ENCODE measurements at places on chromosomes 16 and 17.
A peak's percentile ranks its signal among the peaks of the same experiment; 100 is the strongest.

DNA sequence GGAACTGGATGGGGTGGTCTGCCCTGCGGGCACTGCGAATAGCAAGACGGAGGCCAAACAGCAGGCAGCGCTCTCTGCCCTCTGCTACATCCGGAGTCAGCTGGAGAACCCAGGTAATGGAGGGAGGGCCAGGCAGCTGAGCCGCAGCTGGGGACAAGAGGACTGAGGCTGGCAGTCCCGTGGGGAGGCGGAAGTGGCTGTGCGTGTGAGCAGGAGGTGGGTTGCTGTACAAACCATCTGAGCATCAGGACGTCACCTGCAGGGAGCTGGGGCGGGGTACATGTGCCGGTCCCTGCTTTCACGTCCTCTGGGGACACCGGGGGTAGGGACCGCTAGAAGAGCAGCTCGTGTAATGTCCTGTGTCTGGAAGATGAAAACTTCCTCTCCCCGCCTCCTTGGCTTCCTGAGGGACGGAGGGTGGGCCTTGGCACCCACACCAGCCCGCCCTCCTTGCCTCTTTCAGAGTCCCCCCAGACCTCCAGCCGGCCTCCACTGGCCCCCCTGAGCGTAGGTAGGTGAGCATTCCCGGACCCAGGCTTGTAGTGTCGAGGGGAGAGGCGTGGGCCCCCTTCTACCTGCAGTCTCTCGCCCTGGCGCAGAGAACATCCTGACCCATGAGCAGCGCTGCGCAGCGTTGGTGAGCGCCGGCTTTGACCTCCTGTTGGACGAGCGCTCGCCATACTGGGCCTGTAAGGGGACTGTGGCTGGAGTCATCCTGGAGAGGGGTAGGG lies 3.7 kb downstream of the ADAD2 start:
- DNase-seq = no peak

GRCh38 chr16:57299009-57299718 lies 14.7 kb upstream of the PLLP start:
- no peak for DNase-seq

DNA sequence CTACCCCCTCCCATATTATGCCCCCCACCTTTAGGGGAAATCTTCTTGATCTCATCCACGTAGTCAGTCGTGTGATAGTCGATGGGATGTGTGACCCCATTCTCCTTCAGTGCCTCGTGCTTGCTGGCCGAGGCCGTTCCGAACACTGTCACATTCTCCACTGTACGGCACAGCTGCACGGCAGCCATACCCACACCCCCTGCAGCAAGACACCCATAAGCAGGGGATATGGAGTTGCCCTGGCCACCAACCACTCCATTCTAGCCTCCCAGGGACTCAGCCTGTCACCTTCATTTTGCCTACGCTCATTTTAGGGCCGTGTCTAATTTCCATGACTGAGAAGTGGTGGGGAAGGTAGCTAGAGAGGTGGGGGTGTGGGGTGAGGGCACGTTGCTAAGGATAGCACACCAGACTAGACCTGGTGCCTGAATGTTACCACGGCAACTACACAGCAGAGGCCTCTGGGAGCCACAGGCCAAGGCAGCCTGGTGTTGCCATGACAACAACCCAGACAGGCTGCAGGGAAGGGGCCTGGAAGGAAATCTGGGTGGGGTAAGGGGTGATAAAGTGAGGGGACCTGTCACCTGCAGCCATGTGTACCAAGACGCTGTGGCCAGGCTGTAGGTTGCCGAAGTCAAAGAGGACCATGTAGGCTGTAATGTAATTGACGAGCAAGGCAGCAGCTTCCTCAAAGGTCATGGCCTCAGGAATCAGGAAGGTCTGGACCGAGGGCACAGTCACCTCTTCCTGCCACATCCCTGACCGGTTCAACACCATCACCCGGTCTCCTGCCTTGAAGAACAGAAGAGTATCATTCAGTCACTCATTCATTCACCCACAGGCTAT lies 4.0 kb downstream of the VAT1 start:
- DNase-seq = no peak

- DNase-seq = no peak
Measured at GRCh38 chr17:50088952-50089825, 6.0 kb upstream of the PDK2 start.

GRCh38 chr17:47810200-47810821 lies 11.3 kb downstream of the OSBPL7 start:
- DNase-seq = no peak

DNA sequence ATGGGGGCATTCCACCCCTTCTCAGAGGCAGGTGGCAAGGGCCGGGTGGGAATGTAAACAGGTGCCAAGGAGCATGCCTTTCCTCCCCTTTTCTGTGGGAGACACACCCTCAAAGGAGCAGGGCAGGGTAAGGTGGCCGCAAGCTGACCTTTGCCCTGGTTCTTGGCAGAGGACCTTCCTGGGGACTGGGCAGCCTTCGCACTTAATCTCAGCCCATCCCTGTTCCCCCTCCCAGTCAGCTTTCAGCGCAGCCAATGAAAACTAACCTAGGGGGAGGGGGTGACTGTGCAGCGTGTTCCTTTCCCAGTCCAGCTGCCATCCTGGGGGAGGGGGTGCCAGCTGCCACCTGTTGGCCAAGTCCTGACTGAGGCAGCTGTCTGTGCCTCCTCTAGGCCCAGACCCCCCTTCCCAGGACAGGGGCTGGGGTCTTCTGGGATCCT lies 2.8 kb downstream of the TRAF4 start:
- DNase-seq = no peak

GRCh38 chr17:11823862-11824261 lies 173.4 kb downstream of the ZNF18 start:
- DNase-seq = no peak

DNA sequence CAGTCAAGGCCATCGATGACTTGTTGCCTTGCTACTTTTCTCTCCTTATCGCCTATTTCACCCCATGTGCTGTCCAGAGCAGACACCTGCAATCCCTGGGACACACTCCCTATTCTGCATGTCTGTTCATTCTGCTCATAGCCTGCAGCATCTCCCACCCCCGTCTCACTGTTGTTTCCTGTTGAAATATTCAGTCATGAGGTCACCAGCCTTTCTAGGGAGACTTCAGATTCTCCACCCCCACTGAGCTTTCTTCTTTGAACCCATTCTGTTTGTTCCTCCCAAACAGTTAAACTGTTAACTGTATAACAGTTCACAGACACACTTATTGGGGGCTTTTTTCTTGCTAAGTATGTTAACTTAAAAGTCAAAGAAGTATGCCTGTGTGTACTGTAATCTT lies 94.4 kb downstream of the AATF start:
- DNase-seq = no peak

DNA sequence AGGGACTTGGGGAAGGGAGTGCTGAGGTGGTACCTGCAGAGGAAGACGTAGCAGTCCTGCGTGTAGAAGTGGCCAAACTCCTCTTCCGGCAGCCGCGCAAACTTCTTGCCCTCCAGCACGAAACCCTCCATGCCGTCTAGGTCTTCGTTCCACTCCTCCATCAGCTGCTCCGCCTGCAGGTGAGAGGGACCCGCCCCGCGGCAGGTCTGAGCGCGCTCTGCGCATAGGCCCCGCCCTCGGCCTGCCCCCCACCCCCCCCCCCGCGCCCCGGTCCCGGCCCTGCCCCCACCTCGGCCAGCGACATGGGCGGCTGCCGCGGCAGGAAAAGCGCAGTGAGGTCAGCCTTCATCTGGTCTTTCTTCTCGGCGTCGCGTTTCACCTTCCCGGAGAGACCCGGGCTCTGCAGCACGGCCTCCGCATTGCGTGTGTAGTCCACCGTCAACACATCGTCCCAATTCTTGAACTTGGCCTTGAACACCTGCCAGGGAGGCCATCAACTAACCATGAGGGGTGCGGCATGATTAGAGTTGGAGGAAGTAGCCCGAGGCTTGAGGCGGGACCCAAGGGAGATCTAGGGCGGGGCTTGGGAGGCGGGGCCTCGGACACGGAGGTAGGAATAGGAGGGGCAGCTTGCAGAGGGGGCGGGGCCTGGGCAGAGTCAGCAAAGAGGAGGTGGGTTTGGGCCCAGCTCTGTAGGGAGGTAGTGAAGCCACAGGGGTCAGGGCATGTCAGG lies 11.5 kb downstream of the FLII start:
- peak; percentile 25 for DNase-seq

- DNase-seq = no peak
Measured at GRCh38 chr16:89687092-89687940, 827 bp downstream of the CDK10 start.

DNA sequence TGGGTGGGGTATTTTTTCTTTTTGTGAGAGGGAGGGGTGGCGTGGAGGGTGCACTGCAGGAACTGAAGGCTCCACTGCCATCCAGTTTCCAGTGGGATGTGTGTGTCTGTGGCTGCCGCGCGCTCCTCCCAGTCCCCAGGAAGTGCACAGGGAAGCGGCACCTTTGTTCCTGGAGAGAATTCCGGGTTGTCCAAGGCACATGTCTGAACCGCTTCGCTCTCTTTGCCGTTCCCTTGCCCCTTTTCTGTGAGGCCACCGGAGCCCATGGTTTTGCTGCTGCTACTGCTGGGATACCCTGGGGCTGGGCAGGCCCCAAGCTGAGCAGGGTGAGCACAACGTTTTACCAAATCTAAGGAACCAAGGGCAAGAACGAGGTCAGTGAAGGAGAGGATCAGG lies 19.5 kb downstream of the ACSF3 start:
- DNase-seq = no peak

DNA sequence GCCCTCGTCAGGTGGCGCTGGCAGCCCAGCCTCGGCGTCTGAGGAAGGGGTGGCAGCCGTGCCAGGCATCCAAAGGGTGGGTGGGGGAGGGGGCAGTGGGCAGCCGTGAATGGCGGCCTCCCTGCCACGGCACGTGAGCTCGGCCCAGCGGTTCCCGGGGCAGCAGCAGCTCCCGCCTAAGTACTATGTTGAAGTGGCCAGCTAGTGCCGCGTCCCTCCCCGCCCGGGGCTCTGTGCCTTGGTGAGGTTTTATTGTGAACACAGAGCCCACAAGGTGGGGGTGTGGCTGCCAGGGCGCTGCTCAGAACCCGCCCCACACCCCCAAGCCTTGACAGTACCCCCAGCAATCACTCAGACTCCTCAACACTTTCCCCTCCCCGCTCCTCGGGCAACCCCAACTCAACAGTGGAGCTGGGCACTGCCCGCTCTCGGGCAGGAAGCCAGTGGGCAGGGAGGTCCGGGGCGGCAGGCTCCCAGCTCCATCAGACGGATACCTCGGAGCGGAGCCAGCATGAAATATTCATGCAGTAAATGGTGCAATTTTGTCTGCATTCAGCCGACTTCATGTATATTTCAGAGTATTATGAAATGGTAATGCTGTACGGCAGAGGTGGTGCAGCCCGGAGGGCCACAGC lies 80.4 kb downstream of the ENGASE start:
- no peak for DNase-seq

DNA sequence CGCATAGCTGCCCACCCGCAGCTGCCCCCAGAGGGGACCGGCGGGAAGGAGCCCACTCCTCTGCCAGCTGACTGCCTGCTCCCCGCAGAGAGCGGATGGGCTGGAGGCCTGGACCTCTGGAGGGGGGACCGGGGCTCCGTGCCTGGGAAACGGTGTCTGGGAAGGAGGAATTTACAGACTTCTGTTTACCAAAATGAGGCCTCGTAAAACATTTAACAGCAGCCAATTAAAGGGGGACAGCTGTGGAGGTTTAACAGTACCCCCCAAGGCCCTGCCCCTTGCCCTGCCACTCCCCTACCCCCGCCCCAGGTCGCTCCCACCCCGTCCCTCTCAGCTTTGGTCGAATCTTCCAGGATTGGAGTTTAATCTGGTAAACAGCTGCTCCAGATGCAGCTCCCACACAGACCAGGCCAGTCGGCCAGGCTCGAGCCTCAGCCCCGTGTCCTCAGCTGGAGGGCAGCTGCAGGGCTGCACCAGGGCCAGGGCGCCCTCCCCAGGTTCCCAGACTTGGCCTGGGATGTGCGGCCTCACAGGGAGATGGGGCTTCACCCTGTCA lies 41.1 kb downstream of the BAHCC1 start:
- no peak for DNase-seq

DNA sequence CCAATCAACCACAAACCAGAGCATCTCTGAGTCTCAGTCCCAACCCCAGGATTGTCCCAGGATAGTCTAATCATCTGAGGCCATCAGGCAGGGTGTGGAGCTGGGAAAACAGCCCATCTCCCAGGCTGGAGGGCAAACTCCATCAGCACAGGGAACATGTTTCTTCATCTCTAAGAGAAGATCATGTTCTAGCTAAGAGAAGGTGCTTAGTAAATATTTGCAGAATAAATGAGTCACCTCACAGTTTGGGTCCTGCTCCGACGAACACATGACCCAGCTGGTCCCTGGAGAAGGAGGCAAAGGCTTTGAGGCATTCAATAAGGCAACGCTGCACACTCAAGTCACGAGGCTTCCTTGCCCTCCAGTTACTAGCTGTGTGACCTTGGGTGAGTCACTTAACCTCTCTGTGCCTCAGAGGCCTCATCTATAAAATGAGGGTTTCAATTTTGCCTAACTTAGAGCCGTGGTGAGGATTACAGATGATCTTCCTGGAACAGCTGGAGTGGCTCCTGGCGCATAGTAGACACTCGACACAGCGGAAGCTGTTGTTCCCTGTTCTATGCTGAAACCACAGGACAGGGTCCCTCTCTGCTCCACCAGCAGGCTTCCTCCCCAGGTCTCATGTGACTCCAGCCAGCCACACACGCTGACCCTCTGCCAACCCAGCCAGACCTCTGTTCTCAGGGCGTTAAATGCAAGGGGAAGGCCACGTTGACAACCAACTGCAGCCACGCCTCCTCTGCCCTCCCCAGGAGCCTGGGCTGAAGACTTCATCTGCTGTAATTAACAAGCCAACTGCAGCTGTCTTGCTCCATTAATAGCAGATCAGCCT lies 10.3 kb upstream of the RPL38 start:
- peak; percentile 61 for DNase-seq

DNA sequence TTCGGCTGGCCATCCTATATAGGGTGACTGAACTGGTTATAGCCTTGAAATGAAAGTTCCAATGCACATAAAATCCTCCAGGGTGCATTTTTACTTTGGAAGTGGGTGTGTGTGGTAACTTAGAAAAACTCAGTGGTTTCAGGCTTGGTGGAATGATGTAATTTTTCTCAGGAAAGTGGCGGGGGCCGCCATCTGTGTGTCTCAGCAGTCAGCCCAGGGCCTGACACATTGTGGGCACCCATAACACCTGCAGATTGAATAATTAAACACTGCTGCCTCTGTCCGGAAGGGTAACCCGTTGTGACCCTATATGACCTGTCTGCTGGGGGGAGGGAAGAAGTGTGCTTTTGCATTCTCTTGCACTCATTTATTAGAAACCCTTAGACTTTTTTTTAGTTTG lies 2.2 kb upstream of the PDP2 start:
- DNase-seq = no peak
